CD4-positive, alpha-beta T cell treated with Interleukin-12 subunit alpha and Interleukin-12 subunit beta, for 1 hour (primary cell): ENCODE measurements at places on chromosomes 16 and 17.

- no peak for DNase-seq
Measured at GRCh38 chr17:65191811-65192740, 54.9 kb downstream of the RGS9 start.

DNA sequence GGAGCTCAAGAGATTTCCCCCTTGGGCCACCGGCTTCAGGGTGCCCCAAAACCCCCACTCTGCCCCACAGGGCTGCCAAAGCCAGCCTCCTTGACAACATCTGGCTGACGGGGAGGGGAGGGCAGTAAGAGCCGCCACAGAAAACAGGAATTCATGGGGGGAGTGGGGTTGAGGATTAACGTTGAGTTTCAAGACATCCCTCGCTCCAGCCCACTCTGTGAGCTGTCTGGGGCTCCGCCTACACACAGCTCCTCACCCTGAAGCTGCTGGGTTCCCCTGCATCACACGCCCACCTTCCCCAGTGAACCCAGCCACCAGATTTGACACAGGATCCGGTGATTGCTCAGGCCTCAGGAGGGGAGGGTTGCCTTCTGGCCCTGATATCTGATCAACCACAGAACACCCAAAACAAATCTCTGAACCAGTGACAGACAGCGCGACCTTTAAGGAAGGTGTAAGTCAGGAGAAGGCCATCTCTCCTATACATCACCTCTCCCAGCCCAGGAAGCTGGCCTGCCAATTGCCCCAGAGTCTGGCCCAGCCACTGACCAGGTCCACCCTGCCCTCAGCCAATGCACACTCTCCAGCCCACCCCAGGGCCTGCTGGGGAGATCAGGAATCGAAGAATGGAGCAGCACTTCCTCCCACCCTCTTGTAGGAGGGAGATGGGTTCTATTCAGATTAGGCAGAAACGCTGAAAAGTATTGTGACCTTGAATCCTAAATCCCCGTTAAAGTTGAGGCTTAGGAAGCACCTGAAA is 132.1 kb downstream of the CLEC16A start:
- no peak for DNase-seq

DNA sequence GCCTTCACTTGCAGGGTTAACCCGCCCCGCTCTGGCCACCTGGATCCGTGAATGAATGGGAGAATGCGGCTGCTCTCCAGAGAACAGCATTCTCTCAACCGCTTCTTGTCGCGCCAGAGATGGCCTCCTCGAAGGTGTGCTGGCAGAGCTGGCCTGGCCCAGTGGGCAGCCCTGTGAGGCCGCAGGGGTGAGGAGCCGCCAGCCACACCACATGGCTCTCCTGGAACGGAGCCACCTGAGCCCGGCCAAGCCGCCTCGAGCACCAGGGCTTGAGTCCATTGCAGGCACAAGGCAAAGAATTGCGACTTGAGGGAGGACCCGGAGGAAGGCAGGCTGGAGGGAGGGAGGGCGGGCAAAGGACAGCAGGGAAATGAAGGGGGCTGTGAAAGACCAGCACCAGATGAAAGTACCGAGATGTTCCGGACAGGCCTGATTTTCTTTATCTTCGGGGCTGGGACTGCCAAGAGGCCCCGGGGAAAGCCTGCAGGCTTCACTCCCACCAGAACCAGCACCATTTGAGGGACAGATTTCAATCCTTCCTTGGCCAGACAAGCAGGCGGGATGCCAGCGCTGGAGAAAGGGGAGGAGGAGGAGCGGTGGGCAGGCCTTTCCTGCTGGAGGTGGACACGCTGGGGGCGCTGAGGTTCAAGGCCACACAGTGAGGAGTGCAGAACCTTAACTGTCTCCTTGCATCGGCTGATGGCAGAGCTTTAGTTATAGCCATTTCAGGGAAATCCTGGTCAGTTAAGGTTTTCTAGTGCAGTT is 69.4 kb downstream of the MRC2 start:
- DNase-seq: no peak

DNA sequence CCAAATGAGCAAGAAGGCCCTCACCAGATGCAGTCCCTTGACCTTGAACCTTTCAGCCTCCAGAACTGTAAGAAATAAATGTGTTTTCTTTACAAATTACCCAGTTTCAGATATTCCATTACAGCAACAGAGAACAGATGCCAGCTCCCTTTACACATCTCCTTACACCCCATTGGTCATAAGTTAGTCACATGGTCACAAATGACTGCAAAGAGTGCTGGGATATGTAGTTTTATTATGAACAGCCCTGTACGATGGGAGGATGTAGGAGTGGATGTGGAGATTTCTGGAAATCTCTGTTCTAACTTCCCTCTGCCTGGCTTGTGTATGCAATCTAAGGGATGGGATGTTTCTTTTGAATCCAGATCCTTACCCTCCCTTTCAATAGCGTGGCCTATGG is 13.3 kb upstream of the RPL38 start:
- DNase-seq: peak; percentile 39

- DNase-seq: no peak
Measured at GRCh38 chr17:37234106-37234505, 141.7 kb upstream of the C17orf78 start.

DNA sequence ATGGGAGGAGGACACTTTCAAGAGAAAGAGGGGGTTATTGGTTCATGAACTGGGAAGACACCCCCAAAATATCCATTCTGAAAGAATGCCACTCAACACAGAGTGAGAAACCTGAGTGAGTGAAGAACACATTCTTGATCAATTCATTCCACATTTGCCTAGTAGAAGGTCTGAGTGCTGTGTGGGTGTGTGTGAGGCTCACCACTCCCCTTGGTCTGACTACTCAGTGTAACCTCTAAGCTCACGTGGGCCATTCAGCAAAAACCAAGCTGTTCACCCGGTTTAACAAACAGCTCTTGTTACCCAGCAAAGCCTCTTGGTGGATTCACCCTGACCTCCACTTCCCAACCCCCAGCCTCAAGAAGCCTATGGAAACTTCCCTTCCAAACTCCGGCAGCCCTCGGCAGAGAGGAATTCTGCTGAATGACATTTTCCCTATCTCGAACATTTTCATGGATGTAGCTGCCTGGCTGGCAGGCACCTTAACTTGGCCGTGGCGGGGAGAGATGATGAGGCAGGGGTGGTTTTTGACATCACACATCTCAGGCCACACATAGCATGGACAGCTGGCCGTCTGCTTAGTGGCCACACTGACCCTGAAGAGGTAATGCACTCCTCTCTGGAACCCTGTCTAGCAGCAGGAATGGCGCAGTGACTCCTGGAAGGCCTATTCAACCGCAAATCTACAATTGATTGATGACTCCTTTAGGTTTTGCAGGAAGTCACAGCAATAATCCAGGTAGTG is 11.6 kb downstream of the ST6GALNAC1 start:
- DNase-seq: no peak

DNA sequence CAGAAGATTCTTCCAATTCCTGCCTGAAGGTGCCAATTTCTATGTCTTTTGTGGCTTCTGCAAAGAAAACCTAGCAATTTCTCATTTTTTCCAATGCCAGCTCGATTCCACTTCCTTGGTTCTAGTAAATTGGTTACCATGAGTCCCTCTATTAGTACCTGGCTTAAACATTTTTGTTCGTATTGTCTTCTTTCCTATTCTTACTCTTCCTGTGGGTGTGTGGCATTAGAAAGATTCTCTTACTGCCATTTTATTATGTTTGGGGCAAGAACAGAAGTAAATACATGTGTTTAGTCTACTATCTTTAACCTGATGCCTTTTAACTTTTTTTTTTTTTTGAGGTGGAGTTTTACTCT is 20.3 kb upstream of the MAPK3 start:
- DNase-seq: no peak

GRCh38 chr17:66676421-66676820 is 158.5 kb upstream of the CACNG5 start:
- DNase-seq: no peak

- DNase-seq: no peak
Measured at GRCh38 chr17:74288785-74289184, 14.8 kb downstream of the DNAI2 start.

DNA sequence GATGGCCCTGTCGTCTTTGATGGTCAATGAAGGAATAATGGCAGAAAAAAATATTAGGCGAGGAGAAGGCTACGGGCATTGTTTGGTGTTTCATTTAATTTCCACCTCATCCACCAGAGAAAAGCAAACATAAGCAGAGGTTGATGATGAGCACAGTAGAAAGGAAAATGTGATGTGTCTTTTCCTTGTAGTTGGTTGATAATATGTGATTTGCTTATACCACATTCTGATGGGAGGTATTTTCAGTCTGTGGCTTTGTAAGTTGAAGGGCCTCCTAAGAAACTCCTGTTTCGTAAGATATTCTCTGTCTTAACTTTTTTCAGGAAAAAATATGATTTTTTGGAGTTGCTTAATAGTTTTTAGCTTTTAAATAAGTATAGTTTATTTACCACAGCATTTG is 215.7 kb downstream of the PRKCA start:
- no peak for DNase-seq

DNA sequence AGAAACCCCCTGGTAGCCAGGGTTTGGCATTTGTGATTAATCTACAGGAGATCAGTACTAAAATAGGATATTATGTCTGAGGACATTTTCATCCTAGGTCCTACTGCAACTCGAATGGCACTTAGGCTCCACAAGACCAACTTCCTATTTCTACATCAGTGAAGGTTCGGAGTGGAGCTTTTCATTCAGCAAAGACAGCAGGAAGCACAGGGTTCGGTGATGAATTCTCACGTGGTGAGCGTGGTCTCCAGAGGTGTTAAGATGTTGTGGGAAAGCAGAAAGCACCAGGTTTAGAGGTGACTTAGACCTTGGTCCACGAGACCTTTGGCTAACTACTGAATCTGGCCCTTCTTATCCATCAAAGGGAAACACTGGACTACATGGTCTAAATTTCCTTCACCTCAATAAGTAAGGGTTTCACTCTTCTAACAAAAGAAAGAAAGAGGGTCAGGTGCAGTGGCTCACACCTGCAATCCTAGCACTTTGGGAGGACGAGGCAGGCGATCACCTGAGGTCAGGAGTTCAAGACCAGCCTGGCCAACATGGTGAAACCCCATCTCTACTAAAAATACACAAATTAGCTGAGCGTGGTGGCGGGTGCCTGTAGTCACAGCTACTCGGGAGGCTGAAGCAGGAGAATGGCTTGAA is 13.9 kb upstream of the HELZ start:
- DNase-seq: peak; percentile 49

DNA sequence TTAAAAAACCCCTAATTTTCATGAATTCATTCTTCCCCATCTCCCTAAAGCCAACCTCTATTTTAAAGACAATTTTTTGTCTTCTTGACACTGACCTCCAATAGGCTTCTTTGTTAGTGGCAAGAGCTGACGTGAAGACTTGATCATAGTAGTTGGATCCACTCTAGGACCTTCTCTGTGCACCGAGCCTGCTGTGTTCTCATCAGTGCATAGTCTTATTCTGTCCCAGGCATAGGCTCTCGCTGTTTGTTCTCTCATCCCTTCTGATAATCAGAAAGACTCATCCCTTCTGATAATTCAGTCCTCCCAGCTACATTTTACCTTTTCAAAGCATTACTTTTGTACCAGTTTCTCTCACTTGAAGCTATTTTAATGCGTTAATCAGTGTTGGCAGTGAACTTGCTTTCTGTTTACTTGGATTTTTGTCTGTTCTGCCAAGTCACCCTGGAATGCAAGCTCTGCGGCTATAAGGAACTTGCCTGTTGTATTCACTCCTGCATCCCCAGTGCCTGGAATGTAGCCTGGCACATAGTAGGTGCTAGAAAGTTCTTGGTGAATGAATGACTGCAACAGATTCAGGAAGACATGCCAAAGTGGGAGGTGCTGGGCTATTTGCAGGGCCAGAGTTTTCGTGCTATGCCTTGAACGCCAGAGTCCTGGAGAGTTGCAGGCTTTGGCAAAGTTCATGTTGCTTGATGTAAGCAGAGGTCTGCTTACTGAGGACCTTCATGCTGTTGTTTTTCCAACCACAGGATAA is 147.6 kb upstream of the MPHOSPH6 start:
- no peak for DNase-seq

DNA sequence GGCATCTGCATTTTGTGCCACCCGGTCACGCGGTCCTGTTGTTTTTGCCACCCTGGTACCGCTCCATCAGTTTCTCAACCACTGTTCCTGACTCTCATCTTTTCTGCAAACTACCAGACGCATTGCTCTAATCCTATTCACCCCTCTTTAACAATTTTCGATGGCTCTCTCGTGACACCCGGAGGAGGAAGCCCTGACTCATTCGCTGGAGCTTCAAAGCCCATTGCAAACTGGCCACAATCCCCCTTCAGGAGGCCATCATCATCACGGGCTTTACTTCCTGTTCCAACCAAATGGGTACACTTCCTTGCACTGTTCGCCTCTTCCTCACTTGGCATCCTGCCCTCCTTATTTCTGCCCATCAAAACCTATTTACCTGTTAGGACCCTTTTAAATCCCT is 155.3 kb downstream of the RGS9 start:
- no peak for DNase-seq

GRCh38 chr17:60622961-60623360 is 23.0 kb downstream of the PPM1D start:
- DNase-seq: no peak

DNA sequence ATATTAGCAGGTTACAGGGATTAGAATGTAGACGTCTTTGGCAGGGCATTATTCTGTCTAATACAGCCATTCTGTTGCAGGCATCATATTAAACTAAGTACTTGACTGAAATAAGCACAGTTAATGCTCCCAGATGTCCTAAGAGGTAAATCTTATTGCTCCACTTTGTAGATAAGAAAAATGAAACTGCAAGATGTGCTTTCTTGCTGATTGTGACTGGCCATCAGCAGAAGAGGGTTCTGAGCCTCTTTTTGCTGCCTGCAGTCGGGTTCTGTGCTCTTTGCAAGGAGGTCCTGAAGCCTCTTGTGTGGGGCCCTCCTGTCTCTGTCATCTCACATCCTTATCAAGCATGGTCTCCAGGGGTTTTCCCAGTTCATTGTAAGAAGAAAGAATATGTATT is 167.1 kb downstream of the KCNJ2 start:
- no peak for DNase-seq

- no peak for DNase-seq
Measured at GRCh38 chr16:66751053-66751302, 431 bp downstream of the DYNC1LI2 start.

GRCh38 chr16:53996961-53997360 is 289.6 kb downstream of the IRX3 start:
- DNase-seq: no peak

- DNase-seq: no peak
Measured at GRCh38 chr17:32916134-32916533, 11.8 kb upstream of the TMEM98 start.

- DNase-seq: no peak
Measured at GRCh38 chr16:76943921-76944320, 247.1 kb upstream of the MON1B start.

DNA sequence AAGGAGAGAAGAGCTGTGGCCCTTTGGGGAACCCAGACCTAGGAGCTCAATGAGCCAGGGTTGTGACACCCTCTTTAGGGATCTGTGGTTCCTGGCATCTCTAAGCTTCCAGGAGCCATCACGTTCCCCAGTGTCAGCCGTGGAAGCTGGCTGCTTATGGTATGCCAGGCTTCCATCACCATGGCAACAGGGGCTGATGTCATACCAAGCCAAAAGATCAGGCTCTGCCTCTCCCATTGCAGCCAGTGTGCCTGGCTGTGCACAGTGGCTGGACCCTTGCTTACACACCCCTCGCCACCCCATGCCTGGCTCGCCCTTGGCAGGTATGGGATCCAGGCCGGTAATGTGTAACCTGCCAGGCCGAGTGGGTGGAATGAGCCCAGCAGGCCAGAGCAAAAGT is 91.1 kb downstream of the SSH2 start:
- no peak for DNase-seq

GRCh38 chr17:72852277-72852938 is 240.1 kb downstream of the SLC39A11 start:
- no peak for DNase-seq

- peak; percentile 67 for DNase-seq
Measured at GRCh38 chr17:40069751-40070708, 7.3 kb downstream of the THRA start.
